ENCODE measurements at places on chromosomes 3 and 15.
A peak's percentile ranks its signal among the peaks of the same experiment; 100 is the strongest.

- peak; percentile 66 for DNase-seq
Observed at GRCh38 chr3:156187146-156187769, 66.9 kb downstream of the KCNAB1 start.

DNA sequence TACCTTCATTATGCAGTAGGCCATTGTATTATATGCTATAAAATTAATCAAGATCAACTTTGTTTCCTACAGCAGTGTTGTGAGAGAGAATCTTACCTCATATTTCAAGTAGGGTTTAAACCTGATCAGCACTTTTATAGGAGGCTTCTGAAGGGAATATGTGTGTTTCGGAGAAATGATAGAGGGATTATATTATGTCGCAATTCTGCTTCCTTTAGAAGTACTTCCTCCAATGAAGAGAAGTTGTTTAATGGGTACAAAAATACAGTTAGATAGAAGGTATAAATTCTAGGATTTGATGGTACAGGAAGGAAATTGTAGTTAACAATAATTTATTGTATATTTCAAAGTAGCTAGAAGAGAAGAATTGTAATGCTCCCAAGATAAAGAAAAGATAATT is 54.9 kb downstream of the NSUN3 start:
- no peak for DNase-seq

GRCh38 chr15:74137537-74137894 is 7.1 kb downstream of the ISLR2 start:
- no peak for DNase-seq

DNA sequence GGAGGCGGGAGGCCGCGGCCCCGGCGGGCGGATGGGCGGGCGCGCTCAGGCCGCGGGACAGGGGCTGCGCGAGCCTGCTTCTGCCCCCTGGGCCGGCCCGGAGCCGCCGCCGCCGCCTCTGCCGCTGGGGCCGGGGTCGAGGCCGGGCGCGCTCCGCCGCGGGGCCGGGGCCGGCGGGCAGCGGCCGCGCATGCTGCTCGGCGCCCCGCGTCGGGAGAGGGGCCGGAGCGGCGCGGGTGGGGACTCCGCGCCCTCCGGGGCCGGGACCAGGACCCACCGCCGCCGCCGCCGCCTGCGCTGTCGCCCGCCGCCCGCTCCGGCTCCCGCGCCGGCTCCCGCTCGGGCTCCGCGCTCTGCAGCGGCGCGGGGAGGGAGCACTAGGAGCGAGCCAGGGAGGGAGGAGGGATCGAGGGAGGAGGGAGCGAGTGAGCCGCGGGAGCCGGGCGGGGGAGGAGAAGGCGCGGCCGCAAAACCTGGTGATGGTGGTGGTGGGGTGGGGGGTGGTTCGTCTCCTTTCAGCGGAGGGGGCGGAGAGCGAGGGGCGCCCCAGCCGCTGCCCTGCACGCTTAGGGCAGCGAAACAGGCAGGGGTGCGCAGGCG is at the start of gene LINGO1:
Gene LINGO1 (minus strand): TSS at position 379 of the 600 bp plus-strand sequence. CDS start 597 bp downstream, outside the sequence.
- peak; percentile 48 for DNase-seq

- peak; percentile 28 for DNase-seq
Observed at GRCh38 chr15:67033571-67034044, 31.8 kb upstream of the SMAD3 start.

GRCh38 chr3:168493412-168494205 is 397.9 kb upstream of the GOLIM4 start:
- no peak for DNase-seq

GRCh38 chr15:40320409-40320808 is 3.1 kb upstream of the INAFM2 start:
- DNase-seq = no peak

GRCh38 chr3:71927505-71928066 is 142.6 kb upstream of the PROK2 start:
- no peak for DNase-seq

DNA sequence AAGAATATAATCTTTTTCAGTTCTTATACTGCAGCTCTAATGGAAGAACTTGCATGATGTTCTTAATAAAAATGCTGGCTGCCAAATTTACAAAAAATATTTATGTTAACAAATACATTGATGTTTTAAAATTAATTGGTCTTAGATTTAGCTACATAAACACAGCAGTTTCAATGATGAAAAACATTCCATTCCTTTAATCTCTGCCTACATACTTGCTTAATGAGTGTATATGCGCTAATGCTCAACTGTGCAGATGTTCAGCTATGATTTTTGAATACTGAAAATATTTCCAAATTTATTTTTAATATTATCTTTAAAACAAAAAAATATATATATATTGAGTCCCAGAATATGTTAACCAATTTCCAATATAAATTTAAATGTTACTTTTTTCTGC is 867.4 kb downstream of the ROBO1 start:
- no peak for DNase-seq

DNA sequence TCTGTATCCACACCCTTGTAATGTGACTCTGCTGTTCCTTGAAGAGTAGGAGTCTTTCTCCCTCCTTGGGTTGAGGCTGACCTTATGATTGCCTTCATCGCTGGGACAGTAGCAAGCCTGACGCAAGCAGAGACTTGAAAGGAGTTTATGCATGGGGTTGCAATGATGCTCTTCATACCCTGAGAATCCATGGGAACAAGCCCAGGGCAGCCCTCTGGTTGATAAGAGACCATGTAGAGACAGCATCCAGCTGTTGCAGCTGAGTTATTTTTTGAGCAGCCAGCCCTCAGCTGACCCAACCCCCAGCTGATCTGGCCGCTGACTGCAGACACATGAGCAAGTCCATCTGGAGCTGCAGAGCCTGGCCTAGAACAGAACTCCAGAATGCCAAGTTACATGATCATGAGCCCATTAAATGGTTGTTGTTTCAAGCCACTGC is 60.6 kb upstream of the ARNT2 start:
- no peak for DNase-seq

DNA sequence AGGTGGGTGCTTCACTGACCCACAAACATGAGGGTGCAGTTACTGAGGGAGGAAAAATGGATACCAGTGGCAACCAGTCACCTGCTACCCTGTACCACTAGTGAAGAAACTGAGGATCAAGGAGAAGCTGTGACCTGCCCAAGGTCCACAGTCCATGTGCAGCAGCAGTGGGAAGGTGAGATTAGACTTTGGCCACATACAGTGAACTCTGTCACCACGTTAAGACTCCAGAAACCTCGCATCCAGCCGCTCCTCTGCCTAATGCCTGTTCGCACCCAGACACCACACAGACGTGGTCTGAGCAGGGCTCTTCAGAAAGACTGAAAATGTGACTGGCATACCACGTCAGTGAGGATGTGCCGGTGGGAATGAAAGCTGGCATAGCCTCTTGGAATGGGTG is 20.0 kb downstream of the TPRA1 start:
- no peak for DNase-seq

- DNase-seq = no peak
Observed at GRCh38 chr15:64749999-64750657, 25.3 kb downstream of the RBPMS2 start.

DNA sequence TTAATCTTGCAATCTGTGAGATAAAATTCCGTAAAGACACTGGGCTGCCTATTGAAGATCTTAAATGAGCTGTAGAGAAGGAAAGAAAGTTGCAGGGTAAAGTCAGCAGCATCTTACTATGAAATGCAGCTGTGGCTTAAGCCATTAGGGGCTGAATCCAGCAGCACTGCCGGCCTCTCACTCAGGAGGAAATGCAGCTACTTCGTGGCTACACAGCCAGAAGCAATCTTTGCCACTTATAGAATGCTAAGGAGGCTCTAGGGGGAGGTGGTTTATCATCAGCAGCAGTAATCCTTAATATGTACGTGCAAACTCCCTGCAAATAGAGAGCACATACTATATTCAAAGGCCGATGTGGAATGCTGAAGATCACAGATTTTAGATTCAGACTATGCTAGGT is 19.1 kb upstream of the MCTP2 start:
- DNase-seq = no peak

- no peak for DNase-seq
Observed at GRCh38 chr15:60580073-60580472, 101.1 kb upstream of the ICE2 start.

- DNase-seq = no peak
Observed at GRCh38 chr3:138578141-138578540, 15.9 kb downstream of the CEP70 start.

GRCh38 chr3:12831301-12831866 is 10.0 kb downstream of the RPL32 start:
- DNase-seq = no peak

- DNase-seq = no peak
Observed at GRCh38 chr3:162555761-162556160, 1059.2 kb downstream of the OTOL1 start.

- DNase-seq = no peak
Observed at GRCh38 chr3:13136426-13136825, 63.2 kb upstream of the IQSEC1 start.

DNA sequence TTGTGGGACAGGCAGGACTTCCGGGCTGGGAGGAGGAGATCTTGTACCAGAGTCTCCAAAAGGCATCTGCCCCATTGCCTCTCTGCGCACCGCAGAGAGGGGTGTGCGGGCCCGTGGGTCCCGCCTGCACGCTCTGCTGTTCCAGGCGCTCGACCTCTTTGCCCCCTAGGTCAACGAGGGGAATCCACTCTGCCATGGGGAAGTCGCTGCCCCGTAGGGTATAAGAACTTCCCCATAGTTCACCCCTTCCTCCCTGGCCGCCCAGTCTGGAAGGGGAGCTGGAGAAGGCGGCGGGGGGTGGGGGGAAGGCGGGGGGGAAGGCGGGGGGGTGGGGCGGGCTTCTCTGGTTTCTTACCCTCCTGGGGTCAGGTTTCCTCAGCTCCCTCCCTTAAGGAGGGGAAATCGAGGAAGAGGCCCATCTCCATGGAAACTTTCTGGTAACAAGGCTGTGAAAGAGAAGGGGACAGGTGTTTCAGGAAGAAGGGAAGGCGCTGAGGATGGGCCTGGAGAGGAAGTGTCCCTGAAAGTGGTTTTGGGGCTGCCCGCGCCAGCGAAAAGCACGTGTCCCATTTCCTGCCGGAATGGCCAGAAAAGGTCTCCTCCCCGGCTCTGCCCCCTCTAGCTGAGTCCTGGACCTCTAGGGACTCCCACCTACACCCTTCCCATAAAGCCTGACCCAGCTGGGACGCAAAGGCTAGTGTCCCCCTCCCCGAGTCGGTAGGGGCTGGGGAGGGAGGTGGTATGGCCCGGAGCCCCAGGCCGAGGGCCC is 27.5 kb downstream of the NR1I2 start:
- DNase-seq = no peak

DNA sequence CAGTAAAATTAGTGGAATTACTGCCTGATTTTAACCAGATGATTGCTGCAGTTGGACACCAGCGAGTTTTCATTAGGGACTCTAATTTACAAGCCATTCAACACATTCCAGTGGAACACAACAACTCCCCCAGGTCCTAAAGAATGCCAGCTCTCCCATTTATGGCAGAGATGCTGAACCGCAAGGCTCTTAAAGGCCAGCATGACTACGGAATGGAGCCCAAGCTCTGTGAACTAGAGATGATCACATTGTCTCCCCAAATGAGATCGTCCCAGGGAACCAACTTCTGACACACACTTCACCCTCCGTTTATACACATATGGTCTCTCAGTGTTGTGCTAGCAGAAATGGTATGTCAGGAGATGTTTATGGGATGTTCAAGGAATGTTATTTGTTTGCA is 446.2 kb upstream of the NR2F2 start:
- DNase-seq = no peak

DNA sequence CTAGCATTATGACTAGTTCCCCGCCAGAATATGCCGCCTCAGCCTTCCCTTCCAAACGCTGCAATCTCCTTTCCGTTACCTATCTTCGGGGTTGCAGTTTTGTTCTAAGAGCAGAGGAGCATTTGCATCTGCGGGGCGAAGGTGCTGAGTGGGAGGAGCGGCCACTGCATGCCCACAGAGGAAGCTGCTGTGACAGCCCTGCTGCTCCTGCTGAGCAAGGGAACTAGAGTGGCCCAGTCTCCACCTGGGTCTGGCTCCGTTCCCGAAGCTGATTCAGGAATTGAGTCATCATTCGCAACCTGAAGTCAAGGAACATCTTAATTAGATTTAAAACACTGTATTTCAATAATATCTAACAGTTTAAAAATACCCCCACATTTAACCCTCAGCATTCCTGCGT is 98.2 kb upstream of the TJP1 start:
- peak; percentile 59 for DNase-seq

GRCh38 chr3:152365126-152365525 is 96.4 kb downstream of the MBNL1 start:
- DNase-seq = no peak

DNA sequence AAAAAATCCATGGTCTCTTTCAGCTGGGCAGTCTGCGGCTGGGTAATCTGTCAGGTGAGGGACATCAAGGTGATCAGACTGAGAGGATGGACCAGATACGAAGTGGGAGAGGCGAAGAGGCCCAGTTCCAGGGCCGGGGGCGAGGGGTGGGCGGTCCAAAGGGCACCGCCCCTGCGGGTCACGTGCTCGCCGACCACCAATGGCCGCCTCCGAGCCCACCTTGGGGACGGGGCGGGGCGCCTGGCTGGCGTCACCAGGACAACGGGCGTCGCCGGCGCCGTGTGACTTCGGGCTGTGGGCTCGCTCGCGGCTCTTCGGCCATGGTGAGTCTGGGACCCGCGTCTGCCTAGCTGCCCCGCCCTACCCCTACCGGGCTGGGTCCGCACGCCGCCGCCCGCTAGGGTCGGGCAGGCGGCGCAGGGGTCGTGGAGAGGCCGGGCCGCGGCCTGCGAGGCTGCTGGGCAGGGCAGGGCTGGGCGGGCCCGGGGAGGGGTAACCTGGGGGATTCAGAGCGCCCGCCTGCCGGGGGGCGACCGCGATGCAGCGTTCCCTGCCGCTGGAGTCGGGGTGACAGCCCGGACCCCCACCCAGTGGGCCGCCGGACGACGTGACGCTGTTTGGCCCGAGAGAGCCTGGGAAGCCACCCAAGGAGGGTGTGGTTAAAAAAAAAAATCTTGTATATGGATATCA is at the start of gene FBXL2:
Gene FBXL2 (plus strand): TSS at position 250 of the 690 bp plus-strand sequence. CDS start 71 bp downstream, at position 321.
- peak; percentile 94 for DNase-seq

GRCh38 chr15:69760890-69761568 is 308.4 kb downstream of the RPLP1 start:
- DNase-seq = peak; percentile 98

GRCh38 chr3:55897573-55898224 is 410.6 kb upstream of the WNT5A start:
- DNase-seq = peak; percentile 59

- DNase-seq = no peak
Observed at GRCh38 chr3:139657434-139657833, 20.3 kb downstream of the NMNAT3 start.

DNA sequence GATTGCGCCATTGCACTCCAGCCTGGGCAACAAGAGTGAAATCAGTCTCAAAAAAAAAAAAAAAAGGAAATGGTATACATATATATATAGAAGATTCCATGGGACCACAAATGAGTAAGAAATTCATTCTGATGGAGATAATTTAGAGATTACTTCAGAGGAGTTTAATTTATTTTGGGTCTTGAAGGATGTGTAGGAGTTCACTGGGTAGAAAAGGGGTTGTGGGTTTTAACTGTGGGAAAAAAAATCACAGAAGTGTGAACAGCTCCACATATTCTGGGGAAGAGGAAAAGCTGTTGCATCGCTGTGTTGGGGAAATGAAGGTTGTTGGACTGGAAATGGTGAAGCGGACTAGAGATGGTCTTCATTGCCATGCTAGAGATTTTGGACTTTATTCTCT is 4.1 kb upstream of the ICE2 start:
- DNase-seq = no peak

- peak; percentile 58 for DNase-seq
Observed at GRCh38 chr15:59941612-59942011, 62.5 kb upstream of the FOXB1 start.
